ENCODE measurements at places on chromosomes 7 and 10.

DNA sequence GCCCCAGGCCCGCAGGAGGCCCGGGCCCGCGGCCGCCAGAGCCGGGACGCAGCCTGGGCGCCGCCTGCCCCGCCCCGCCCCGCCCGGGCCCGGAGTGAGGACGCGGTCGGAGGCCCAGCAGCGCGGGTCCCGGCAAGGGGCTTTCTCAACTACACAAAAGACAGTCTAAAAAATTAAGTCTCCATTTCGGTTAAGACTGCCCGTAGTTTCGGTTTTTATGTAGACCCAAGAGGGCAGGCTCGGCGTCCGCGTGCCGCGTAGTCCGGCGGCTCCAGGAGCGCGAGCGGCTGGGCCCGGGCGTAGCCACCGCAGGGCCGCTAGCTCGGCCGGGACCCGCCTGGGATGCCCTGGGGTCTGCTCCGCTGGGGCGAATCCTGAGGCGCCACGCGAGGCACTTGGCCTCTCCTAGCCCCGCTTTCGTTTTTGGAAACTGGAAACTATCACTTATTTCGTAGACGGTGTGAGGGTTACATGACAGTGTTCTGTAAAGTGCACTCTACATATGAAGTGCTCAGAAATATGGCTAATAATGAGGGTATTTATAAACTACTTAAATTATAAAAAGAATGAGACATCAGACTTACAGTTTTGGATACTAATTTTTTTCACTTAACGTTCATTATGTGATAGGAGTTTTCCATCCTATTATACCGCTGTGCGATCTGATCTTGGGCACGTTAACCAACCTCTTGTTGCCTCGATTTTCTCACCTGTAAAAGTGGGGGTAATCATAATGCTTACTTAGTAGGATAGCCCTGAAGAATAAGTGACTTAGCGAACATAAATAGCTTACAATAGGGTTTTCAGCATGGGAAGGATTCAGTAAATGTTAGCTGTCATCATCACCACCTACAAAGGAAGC lies 573 bp downstream of the BLVRA start:
- DNase-seq = peak; percentile 35

- no peak for DNase-seq
These were observed 67.5 kb downstream of the DNAJC12 start for GRCh38 chr10:67770537-67770936.

- DNase-seq = no peak
These were observed 62.6 kb downstream of the EXOC4 start for GRCh38 chr7:133315332-133316040.

- DNase-seq = no peak
These were observed 45.3 kb downstream of the TMEM178B start for GRCh38 chr7:141119187-141119586.

DNA sequence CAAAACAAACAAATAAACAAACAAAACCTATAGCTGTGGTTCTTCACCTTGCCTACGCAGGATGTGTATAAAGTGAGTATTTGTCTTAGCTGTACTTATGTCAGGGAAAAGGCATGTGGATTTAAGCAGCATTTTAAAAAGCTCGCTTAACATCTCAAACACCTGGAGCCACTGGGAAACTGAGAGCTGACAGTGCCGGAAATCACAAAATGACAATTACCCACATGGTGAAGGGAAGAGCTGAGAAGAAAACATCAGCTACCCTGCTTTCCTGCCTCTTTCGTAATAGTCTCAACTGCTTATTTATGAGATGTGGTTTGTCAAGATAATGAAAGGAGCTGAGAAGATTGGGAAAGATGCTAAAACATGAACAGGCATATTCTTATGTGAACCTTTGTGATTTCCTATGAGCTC lies 31.1 kb upstream of the MSMB start:
- peak; percentile 19 for DNase-seq

Data from MCF 10A (cell line).